ENCODE measurements at places on chromosomes 2 and 18.

DNA sequence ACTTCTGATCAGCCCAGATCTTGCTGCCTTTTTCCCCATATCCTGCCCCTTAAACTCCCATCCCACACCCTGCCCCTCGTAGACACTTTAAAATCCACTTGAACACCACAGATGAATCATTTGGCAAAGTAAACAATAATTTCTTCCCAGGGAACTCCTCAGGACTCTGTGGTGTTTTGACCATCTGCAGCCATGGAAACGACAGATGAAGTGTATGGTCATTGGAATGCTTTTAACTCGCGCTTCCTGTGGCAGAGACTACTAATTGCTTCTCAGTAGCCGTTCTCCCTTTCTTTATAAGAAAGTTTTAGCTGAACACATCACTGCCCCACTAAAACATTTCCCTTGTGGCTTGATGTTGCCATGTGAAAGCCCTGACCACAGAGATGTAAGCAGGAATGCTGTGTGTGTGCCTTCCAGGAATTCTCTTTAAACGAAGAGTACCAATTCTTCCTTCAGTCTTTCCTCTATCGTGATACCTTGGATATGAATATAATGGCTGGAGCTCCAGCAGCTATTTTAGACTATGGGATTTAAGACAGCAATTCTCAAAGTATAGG is 92.7 kb upstream of the PARD3B start:
- no peak for DNase-seq

DNA sequence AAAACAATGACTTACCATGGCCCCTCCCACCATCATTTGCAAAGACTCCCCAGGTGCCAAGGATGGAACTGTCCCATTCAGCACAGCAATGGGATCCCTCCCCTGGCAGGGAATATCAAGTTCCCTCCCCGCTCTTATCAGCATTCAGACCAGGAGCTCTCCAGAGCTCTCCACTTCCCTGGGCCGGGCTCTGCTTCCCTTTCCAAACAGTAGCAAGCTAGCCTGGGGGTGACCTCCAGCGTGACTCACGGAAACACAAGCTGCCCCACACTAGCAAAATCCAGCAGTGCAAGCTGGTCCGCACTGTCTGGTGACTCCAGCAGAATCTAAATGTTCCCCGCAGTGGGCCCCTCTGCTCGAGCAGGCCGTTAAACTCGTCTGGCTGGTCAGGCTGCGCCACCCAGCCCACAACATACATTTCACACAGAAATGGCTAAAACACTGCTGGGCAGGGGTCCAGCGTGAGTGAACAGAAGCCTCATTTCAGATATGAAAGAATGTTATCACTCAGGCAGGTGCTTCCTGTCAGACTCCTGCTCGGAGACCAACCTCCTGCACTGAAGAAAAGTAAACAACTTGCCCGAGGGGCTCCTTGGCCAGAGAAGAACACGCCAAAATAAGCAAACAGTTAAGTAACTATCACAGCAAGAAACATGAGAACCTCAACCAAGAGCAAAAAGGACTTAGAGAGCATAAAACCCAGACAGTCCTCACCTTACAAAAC is 33.9 kb downstream of the STAT1 start:
- DNase-seq, result no peak

DNA sequence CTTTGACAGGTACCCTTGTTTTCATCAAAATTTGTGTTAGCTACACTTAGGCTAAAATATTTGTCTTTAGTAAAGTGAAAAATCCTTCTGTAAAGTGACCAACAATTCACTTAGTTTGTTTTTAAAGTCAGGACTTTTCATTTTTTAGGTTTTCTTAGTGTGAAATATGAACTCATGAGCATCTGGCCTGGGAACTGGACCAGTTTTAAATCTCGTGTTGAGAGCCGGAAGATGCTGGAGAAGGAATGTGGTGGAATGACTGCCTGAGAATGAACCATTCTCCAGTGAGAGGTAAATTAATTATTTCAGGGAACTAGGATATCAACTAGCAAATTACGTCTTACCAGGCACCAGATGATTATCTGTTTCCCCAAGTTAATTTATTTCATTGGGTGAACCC is 305.7 kb downstream of the AGPS start:
- DNase-seq, result no peak

DNA sequence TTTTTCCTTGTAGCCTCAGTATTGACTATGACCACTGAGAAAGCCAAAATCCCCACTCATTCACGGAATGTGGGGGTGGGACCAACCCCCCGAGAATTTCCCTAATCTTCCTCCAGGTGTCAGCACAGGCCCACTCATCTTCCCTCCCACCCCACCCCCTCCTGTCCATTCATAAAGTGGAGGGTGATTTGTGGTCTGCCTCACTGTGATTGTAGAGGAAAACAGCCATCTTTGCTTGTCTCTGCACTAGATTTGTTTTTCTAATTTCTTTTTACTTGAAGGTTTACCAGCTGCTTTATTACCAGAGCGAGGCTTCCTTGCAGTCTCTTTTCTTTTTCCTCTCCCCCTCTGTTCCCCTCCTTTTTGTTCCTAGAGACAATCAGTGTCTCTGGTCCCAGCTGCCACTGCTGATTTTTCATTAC is 171.8 kb downstream of the ICOS start:
- DNase-seq, result no peak

GRCh38 chr2:163794635-163795034 is 58.8 kb upstream of the FIGN start:
- DNase-seq, result no peak

DNA sequence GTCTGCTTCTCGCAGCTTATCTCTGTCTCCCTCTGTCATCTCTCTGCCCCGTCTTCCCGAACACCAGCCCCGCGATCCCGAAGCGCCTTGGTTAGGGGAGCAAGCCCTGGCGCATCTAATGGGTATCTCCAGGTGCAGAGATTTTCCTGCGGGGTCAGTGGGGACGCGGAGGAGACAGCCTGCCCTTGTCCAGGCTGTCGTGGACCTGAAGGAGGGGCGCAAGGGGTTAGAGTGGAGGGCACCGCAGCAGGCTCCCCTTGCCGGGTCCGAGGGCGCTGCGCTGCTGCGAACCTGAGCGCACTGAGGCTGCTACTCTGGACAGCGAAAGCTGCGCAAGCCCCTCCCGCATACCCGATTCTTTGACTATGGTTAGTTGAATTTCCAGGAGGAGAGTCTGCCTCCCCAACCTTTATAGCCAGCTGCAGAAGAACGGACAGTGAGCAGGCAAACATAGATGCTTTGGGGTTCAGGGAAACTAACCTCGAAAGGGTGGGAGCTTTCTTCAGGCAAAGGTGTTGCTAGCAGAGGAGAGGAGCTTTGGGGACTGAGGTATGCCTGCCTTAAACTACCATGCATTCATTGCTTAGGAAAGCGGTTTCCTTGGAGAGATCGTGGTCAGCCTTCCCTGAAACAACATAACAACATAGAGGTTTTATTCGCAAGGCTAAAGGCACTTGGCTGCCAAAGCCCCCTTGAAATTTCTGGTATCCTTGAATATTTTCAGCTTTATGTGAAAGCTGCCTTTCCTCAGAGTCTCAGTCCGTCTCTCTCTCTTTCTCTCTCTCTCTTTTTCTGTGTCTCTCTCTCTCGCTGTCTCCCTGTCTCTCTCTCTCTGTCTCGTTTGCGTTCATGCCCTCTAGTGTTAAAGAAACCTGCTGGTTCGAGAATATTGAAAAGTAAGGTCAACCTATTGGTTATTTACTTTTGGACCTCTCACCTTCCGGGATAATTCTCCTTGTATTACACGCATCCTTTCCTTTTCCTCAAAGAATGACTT is 1.6 kb downstream of the GALNT13 start:
- no peak for DNase-seq

DNA sequence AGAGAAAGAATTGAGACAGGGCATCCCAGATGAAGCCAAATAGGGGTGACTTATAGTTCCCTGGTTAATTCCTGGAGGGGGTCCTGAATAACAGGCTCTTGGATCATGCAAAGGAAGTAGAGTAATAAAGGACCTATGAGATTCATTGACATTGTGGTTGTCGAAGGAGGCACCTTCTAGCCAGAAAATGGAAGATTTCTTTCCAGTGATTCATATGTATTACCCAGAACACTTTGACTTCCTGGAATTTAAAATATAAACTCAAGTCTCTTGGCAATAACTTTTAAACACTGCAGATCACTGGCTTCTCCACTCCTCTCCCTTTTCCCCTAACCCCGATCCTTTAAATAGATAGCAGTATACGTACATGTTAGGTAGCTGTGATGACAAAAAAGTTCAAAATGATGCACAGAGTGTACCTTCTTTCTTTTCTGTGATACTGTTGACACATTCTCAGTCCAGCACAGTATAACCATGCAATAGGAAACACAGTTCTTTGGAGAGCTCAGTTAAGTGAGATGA is 211.8 kb downstream of the LTBP1 start:
- DNase-seq, result no peak

DNA sequence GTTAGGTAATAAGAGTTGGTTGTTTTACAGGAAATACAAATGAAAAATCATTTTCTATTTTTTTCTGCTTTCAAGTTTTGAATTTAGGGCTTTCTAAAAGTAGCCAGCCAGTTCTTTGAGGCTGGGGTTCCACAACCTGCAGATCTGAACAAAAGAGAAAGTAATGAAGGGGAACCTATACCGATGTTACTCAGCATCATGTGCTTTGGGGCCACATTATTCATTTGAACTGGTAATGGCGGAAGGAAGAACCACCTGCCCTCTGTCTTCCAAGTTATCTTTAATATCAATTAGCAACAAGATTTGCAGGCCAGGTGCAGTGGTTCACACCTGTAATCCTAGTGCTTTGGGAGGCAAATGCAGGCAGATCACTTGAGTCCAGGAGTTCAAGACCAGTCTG is 12.9 kb upstream of the MRO start:
- DNase-seq, result no peak

DNA sequence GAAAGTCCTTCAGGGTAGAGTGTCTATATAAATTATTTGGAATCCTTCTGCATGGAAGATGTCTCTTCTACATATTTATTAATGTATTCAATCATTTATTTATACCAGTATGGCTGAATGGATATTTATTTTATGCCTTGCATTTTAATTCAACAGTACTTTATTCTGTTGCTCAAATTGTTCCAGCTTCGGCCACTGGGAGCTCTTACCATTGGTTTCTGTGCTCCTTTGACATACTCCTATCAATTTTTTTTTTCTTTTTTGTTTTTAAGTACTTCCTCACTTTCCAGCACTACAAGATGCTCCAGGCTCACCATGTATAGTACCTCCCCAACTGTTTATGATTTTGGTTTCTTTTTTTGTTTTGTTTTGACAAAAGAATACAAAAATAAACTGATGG is 39.4 kb upstream of the WIPF1 start:
- no peak for DNase-seq

- DNase-seq, result no peak
These were observed 43.9 kb upstream of the RAPH1 start for GRCh38 chr2:203578759-203579643.

- DNase-seq, result no peak
These were observed 68.0 kb upstream of the SMAD7 start for GRCh38 chr18:49018554-49019445.

- no peak for DNase-seq
These were observed 74.6 kb downstream of the PDE11A start for GRCh38 chr2:177998006-177998405.

GRCh38 chr18:8615397-8616027 is 6.3 kb downstream of the RAB12 start:
- DNase-seq, result no peak

DNA sequence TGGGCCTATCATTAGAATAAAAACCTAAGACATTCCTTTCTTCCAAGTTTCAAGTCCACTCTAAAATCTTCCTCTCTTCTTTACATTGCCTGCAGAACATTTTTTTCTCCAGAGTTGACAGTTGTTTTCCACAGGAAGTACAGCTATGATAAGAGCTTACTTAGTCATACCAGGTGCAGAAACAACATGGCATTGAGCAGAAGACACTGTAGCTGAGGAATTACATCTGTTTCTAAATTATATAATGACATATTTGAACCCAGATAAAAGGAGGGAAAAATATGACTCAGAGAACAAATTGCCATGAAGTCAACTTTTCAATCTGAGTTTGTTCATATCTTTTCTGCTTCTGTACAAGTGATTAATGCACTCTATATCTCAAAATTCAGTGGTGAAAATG is 30.2 kb downstream of the CMPK2 start:
- no peak for DNase-seq

Measured in activated CD8-positive, alpha-beta memory T cell treated with anti-CD3 and anti-CD28 coated beads for 1 hour (primary cell).